Liver (tissue), 10 donors: ENCODE measurements at places on chromosomes 11 and 22.

DNA sequence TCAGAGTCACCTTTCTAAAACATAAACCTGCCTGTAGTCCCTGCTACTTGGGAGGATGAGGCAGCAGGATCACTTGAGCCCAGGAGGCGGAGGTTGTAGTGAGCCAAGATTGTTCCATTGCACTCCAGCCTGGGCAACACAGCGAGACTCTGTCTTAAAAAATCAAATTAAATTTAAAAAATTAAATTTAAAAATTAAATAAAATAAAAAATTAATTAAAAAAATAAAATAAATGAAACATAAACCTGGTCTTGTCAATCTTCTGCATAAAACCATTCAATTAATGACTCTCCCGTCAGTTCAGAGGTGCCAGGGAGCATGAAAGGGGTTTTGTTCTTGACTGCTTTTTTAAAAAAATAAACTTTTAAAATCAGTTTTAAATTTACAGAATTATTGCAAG, 48.6 kb downstream of the CCDC83 start:
- DNase-seq = no peak

GRCh38 chr22:39405346-39406085, 5.9 kb downstream of the TAB1 start:
- no peak for DNase-seq

GRCh38 chr22:29886596-29886995, 3.6 kb downstream of the MTMR3 start:
- DNase-seq = no peak

DNA sequence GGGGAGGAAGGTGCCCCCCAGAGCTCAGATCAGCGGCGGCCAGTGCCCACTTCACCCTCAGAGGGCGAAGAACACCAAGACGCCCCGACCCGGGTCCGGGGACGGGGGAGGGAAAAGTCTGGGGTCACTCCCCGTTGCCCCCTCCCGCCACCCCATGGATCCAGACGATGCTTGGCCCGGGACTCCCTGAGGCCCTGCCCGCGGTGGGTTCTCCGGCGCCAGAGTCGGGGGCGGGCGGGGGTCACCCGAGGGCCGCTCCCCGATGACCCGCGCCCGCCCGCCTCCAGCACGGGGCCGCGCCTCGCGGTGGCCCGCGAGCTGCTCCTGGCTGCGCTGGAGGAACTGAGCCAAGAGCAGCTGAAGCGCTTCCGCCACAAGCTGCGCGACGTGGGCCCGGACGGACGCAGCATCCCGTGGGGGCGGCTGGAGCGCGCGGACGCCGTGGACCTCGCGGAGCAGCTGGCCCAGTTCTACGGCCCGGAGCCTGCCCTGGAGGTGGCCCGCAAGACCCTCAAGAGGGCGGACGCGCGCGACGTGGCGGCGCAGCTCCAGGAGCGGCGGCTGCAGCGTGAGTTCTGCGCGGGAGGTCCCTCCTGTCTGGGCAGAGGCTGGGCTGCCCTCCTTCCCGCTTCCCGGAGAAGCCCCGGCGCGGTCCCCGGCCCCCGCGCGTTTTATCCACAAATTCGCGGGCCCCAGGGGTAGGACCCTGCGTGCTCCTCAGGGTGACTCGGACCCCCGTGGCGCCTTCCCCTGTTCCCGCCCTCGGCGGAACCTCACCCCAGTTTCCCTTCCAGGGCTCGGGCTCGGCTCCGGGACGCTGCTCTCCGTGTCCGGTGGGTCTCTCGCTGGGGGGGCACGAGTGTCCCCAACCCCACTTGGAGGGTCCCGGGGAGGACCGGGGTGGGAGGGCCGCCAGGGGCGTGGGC, 1.1 kb downstream of the NLRP6 start:
- no peak for DNase-seq

DNA sequence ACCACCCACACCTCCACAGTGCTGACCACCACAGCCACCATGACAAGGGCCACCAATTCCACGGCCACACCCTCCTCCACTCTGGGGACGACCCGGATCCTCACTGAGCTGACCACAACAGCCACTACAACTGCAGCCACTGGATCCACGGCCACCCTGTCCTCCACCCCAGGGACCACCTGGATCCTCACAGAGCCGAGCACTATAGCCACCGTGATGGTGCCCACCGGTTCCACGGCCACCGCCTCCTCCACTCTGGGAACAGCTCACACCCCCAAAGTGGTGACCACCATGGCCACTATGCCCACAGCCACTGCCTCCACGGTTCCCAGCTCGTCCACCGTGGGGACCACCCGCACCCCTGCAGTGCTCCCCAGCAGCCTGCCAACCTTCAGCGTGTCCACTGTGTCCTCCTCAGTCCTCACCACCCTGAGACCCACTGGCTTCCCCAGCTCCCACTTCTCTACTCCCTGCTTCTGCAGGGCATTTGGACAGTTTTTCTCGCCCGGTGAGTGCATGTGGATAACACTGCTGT, 28.4 kb downstream of the MUC5B start:
- no peak for DNase-seq

DNA sequence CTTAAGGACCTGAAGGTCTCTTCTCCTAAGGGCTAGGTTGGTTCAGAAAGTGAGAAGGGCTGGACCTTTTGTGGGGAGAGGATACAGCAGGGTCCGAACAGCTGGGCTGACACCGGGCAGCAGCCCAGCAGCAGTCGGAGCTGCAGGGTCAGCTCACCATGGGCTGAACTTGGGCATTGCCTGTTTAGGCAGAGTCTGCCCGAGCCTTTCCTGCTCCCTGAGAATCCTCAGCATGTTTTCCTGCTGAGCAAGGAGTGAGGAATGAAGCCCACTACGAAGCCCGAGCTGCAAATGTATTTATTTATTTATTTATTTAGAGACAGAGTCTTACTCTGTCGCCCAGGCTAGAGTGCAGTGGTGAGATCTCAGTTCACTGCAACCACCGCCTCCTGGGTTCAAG, 83.9 kb downstream of the PTPRJ start:
- DNase-seq = no peak

DNA sequence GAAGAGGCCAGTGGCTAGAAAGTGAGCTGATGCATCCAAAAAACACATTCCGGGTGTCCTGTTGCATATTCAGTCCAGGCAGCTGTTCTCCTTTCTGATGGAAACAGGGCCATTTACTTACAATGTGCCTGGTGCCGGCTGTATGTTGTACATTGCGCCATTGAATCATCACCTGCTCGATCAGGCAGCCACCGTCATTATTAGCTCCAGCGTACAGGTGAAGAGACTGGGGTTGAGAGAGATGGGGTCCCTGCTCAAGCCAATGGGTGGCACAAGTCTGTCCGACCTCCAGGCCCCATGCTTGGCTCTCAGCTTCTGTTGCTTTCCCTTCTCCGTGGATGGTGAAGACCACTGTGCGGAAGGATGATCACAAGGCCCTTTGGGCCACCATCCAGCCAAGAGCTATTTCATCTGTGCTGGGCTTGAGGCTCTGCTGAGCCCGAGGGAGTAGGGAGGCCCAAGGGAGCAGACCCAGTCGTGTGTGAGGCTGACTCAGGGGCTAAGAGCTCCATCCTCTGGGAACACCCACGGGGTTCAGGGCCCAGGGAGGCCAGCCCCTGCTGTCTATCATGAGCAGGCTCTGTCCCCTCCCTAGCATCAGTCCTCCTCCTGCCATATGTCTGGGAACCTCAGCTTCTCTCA, 20.7 kb upstream of the EMID1 start:
- no peak for DNase-seq

GRCh38 chr11:131841028-131841427, 470.6 kb downstream of the NTM start:
- DNase-seq = no peak

DNA sequence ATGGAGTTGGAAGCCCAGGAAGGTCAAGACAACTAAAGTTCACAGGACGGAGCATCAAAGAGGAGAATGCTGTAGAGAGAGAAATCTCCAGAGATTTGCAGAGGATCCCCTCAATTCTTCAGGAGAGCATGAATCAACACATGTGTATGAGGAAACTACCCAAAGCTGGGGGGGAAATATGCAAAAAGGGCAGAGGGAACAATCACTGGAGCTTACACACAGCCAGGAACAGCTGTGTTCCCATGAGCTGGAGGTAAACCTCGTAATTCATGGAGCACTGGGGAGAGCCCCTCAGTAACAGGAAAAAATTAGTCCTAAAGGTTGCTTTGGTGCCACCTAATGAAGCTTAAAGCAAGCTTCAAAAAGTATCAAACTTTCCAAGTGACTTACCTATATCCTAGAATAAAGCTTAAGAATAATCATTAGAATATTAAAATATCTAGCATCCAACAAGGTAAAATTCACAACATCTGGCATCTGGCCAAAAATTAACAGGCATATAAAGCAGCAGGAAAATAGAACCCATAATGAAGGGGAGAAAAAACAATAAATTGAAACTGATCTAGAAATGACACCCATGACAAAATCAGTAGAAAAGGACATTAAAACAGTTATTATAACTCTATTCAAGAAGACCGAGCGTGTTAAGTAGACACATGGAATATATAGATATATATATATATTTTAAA, 134.2 kb downstream of the STK33 start:
- DNase-seq = no peak

GRCh38 chr11:36009473-36009872, 65.6 kb downstream of the LDLRAD3 start:
- no peak for DNase-seq

- no peak for DNase-seq
These were observed 16.1 kb downstream of the MFNG start for GRCh38 chr22:37470087-37470445.

GRCh38 chr22:49364398-49364797, 463.3 kb downstream of the BRD1 start:
- no peak for DNase-seq

- peak; percentile 52 for DNase-seq
These were observed 46.2 kb downstream of the IGF2 start for GRCh38 chr11:2092956-2093412.

DNA sequence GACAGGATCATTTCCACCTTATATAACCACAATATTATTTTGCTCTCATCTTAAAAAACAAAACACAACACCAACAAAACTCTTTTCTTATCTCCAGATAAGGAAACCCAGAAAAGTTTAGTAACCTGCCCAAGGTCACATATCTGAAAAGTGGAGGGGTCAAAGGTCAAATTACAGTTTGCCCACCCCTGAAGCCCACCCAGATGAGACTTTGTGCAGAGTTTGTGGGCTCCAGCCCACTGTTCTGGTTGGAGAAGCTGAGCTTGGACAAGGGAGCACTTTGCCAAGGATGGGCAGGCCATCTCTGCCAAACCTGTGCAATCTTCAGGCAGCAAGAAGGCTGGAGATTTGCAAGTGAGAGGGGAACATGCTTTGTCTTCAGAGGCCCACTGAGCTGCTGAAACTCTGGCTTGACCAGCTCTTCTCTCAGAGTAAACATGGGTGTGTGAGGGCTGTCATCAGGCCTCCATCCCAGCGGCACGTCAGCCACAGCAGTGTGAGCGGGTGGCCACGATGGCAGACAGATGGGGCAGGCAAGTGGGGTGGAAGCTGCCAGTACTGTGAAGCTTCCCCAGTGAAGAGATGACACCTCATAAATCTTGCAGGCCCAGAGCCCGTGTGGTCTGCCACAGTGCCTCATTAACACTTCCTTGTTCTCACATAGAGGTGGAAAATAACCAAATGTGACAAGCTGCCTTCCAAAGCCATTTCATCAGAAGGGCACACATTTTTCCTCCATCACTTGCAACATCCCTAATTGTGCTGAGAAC, 111.8 kb downstream of the CCDC81 start:
- DNase-seq = no peak

- no peak for DNase-seq
These were observed 378.8 kb downstream of the DCDC1 start for GRCh38 chr11:30990625-30991296.

DNA sequence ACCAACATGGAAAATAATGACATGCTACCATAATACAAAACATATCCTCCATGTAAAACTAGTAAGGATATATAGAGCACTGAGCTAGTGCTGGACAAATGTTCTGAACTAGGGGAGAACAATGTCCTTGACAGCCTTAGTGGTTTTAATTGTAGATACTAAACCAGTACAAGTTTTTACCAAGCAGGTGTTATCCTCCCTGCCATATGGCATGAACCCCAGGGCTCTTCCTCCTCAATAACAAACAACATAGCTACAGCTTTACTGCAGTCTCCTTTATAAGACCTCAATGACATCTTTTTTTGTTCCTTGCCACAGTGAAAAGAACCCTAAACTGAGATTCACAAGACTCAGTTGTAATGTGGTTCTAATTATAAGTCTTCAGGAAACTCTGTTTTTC, 70.2 kb upstream of the GDPD4 start:
- DNase-seq = no peak

DNA sequence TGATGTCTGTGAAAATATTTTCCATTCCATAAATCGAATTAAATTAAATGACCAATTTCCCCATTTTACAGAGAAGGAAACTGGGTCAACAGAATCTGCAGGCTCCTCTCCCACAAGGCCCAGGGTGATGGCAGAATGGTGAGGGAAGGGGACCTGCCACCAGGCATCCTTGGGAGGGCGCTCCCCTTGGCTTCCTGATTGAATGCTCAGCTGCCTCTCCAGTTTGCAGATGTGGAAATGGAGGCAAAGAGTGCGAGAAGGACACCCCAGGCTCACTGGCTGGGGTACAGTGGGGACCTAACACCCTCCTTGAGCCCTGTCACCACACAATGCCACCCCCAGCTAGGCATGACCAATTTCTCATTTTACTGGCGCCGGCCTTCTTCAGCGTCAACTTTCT, 28.5 kb upstream of the CSNK1E start:
- no peak for DNase-seq

GRCh38 chr22:44399906-44400762, 87.4 kb upstream of the SHISAL1 start:
- DNase-seq = no peak

DNA sequence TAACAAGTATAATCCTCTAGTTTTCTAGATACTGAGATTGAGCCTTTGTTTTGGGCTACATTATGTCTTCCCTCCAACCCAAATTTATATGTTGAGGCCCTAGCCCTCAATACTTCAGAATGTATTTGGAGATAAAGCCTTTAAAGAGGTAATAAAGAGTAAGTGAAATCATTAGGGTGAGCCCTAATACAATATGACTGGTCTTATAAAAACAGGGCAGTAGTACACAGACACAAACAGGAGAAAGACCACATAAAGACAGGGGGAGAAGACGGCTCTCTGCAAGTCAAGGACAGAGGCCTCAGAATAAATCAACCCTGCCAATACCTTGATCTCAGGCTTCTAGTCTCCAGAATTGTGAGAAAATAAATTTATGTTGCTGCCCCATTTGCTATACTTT, 6.3 kb downstream of the OR10V1 start:
- DNase-seq = no peak

DNA sequence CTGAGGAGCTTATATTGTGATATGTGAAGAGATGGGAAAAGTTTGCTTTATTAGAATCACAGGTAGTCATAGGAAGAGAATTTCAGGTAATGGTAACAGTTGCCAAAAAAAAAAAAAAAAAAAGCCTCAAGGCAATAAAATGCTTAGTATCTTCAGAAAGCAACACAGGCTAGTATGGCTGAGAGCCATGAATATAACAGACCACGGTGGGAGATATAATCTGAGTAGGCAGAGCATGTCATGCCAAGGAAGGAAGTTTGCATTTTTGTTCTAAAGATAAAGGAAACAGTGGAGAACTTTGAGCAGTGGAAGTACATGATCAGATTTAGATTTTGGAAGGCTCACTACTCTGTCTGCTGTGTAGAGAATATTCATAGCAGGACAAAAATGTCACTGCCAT, 211.4 kb downstream of the ETS1 start:
- DNase-seq = no peak
